ENCODE measurements at places on chromosomes 16 and 17.

DNA sequence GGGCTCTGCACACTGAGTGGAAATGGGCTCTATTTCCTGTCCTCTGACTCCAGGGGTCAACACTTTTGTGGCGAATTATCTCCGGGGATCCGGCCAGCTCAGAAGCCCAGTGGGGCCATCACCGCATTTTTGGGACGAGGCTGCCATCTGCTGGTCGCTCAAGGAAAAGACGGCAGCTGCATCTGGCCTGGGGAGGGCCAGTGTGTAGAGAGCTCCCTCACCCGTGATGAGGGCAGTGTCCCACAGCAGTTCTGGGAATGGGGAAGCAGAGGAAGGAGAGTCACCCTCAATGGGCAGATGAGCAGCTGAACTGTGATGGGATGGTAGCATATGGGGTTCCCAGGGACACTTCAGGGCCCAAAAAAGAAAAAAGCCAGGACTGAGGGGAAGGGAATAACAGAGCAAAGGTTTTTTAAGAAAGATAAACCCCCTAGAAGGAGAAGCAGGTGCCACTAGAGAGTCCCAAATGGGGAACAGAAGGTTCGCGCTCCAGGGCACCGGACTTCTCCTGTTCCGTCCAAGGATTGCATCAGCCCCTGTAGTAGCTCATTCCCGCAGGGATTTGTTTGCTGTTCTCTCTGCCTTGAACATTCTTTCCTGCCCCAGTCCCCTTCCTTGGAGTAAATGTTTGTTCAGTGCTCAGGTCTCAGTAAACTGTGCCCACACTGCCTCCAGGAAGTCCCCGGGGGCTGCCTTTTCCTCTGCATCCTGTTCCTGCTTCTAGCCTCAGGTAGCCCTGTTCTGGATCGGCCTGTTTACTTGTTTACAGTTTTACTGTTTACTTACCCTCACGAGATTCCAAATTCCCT, 9.3 kb upstream of the ABCC12 start:
- DNase-seq: peak; percentile 82

- DNase-seq: no peak
Measured at GRCh38 chr17:55612691-55613141, 101.5 kb upstream of the SMIM36 start.

GRCh38 chr17:37530420-37530819, 40.7 kb downstream of the DUSP14 start:
- no peak for DNase-seq

- DNase-seq: no peak
Measured at GRCh38 chr16:51236583-51236982, 85.5 kb upstream of the SALL1 start.

DNA sequence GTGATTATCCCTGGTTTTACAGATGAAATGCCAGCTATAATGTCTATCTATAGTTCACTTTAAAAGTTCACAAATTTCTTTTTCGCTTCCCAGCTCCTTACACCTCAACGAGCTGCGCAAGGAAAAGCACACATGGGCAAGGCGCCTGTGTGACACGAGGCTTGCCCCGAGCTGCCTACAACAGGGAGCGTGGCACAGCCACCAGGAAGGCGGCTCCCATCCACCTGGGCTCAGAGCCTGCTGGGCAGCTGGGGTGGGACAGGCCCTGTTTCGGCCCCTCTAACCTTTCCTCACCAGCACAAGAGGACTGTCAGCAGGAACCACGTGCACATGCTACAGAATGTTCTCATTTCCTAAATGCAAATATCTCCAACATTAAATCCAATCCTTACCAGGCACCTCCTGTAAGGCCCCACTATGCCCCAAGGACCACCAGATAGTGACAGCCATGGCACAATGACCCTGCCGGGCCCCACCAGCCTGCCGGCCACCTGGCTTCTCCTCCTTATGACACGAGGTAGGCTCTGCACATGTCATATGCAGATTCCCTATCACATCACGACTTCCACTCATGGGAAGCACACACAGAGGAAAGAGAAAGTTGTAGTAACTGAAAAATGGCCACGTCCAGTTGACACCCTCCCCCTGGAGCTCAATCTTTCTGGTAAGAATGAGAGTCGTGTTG, 92.1 kb downstream of the ZNF778 start:
- peak; percentile 35 for DNase-seq

DNA sequence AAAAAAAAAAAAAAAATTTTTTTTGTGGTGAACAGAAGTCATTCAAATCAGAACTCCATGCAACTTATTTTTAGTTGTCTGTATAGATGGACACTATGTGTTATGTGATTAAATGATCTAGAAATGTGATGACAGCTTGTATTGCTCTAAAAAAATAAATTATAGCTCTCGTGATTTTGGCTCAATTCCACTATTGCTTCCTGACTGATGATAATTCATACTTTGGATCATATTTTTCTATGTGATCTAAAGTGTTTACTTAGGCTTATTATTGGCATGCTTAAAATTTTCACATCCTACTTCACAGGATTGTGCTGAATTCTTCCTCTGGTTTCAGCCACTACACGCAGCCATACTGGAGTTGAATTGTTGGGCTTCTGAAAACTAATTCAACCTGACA, 76.8 kb downstream of the RPGRIP1L start:
- DNase-seq: no peak

DNA sequence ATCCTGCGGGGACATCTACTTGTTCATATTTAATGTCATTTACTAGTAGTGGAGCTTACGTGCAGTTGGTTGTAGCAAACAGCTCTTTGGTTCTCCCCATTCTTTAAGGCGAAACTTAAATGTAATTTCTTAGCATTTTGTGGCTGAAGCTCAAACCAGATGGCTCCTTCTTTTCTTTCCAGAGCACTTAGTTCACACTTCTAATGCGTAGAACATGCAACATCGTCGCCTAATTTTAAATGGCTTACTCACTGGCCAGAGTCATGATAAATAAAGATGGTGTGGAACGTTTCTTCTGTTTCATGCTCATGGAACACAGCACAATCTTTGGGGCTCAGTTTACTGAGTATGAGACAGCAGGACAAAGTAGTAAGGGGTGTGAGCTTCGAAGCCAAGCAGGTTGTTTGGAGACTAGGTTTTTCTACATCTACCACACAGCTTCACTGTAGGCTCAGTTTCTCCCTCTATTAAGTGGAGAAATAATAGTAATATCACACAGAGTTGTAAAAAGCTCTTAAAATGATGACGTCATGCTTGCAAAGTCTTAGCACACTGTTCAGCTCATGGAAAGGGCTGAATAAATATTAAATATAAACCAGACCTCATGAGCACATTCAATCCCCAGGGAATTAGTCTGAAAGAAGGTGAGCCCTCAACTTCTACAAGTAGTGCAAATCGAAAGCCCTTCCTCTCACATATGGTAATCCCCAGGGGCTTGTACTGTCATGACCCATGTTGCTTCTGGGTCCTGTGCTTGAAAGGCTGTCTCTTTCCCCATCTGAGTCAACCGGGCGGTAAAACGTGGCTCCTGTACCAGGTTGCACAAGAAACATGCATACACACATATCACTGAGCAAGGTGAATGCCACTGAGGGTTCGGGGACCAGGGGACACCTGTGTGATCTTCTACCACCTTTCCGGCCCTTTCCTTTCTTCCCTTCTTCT, 384.3 kb downstream of the CDH13 start:
- no peak for DNase-seq

DNA sequence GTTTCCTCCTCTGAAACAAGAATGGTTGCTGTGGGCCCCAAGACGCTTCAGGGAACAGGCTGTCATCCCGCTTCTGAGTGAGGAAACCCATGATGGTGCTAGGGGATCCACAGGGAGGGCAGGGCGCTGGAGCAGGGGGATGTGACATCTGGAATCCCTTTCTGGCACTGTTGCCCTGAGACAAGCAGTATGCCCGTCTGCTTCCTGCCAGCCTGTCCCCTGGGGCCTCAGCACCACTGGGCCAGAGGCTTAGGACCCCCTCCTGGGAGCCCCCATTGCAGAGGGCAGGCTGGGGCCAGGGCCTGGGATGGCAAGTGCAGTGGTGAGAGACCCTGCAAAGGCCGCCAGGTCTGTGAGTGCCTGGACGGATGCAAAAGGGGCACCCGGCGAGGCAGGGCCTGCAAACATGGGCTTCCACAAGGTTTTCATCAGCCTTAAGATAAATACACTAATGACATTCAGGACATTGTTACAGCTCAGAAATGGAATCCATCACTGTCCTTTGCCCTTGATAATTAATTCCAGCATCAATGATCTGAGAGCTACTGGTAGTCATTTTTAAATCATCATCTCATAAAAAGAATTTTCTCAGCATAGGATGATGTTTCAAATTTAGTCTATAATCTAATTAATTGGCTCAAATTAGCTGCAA, 51.6 kb downstream of the PRMT7 start:
- DNase-seq: no peak

DNA sequence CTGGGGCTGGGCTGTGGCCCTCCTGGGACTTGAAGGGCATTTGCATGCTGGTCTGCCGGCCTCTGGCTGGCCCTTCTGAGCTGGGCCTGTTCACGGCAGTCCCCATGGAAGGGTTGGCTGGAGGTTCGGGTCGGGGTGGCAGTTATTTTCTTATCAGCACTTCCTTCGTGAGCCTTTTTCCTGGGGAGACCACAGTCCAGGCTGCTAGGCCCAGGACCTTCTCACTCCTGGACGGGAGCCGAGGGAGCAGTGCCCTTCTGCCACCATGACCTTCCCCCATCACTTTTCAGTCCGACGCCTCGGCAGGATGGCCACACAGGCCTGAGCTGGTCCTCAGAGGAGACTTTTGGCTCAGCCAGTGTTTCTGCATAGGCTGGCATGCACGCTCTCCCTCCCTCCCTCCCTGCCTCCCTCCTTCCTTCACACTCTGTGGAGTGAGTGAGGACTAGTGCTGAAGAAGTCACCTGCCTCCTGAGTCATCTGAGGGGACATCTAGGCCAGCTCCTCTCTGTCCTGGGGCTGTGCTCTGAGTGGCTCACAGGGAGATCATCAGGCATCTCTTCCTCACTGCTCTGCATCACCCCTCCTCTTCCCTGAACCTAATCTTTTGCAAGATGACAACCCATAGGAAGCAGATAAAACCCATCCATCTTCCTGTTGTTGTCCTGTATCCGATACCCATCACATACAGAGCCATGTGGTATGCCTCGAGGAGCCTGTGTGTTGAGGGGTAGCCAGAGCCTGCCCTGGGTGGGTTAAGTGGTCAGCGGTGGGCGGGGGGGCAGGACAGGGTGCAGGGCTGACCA, 109.7 kb downstream of the RAP1GAP2 start:
- peak; percentile 29 for DNase-seq

DNA sequence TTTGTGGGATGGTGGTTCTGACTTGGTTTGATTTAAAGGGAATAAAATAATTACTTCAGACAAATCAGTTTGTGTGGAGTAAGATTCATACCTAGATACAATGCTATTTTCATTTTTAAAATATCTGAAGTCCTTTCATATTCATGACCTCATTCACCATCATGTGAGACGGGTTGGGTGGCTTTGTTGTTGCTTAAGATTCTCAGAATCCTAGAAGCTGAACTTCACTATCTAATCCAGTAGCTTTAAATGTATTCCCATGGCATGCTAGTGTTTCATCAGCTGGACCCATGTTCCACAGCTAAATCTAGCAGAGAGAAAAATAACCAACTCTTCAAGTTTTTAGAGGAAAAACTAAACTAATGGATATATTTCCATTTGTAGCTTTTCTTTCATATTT, 2.7 kb upstream of the AMFR start:
- DNase-seq: no peak

DNA sequence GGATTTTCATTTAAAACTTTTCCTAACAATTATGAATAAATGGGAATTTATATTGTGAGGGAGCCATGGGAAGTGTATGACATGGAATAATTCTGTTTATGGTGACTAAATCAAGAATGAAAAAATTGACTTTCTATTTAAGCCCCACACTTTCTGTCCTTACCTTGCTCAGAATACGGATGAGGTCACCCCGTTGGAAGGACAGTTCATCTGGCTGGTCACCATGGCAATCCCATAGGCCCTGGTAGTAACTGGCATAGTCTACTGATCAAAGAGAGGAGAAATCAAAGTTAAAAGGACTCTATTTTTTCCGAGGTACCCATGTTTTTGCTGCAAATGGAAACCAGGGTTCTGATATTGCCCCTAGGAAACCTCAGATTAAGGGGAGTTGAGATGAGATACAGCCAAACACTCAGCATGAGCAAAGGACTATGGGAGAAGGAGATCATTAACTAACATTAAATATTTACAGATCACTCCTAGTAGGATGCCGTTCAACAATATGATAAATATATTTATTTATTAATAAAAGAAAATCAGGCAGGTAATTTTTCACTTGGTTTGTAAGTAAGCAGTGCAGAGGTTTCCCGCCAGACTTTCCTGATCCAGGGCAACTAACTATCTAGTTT, 54.9 kb downstream of the SNX11 start:
- no peak for DNase-seq

DNA sequence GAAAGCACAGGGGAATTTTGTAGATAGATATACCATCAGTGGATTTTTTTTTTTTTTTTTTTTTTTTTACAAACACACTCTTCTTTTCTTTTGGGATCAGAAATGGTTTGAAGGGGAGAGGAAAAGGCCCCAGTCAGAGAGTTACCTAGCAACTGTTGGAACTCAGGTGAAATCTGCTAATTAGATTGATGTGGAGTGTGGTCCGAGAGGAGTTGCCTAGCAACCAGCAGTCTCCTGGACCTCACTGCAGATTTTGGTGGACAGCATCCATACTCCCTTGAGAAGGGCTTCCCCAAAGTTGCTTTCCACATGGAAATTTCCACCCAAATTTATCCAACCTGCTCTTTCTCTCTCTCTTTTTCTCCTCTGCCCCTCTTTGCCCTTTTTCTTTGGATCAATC, 165.4 kb downstream of the UTP18 start:
- DNase-seq: no peak

DNA sequence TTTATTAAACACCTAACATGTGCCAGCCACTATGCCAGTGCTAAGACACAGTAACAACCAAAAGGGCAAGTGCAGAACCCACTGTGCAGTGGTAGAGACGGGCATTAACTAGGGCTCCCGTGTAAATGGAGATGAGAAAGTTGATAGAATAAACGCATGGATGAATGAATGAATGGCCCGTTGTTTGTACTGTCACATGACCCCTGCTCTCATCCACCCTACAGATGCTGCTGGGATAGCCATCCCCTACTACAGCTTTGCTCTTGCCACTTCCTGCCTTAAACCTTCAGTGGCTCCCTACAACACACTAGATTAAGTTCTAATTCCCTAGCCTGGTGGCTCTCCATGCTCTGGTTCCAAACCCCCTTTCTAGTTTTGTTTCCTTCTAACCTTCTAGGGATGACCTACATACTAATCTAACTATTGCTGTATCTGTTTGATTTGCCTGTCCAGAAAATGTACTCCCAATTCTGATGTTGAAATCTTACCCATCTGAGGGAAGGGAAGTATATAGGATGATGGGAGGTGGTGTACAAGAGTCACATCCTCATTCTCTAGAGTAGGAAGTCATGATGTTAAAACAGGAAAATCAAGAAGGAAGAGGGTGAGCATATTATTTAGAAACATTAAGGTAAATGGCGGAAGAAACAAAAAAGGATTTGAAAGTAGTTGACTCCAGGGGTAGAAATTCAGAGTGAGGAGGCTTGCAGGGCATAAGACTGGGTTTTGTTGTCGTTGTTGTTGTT, 11.4 kb upstream of the TNRC6C start:
- DNase-seq: no peak

- DNase-seq: no peak
Measured at GRCh38 chr16:78292844-78293380, 193.5 kb downstream of the WWOX start.

All from right cardiac atrium (tissue), 5 donors.